ENCODE measurements at places on chromosomes 16 and 17.
A peak's percentile ranks its signal among the peaks of the same experiment; 100 is the strongest.

- peak; percentile 83 for DNase-seq
Measured at GRCh38 chr17:46865100-46865499, 13.7 kb downstream of the WNT9B start.

DNA sequence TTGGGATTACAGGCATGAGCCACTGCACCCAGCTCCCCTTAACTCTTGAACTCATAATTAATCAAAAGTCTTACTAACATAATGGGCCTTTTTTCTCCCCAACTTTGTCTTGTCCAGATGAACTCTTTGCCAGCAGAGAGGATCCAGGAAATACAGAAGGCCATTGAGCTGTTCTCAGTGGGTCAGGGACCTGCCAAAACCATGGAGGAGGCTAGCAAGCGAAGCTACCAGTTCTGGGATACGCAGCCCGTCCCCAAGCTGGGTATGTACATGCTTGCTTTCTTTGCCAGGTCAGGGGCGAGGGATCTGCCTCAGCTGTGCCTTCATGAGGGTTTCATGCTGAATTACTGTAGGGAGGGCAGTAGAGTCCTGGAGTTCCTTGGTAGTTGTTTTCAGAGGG, 25.3 kb downstream of the NMT1 start:
- DNase-seq = no peak

GRCh38 chr17:66438101-66438500, 135.7 kb downstream of the PRKCA start:
- DNase-seq = no peak

DNA sequence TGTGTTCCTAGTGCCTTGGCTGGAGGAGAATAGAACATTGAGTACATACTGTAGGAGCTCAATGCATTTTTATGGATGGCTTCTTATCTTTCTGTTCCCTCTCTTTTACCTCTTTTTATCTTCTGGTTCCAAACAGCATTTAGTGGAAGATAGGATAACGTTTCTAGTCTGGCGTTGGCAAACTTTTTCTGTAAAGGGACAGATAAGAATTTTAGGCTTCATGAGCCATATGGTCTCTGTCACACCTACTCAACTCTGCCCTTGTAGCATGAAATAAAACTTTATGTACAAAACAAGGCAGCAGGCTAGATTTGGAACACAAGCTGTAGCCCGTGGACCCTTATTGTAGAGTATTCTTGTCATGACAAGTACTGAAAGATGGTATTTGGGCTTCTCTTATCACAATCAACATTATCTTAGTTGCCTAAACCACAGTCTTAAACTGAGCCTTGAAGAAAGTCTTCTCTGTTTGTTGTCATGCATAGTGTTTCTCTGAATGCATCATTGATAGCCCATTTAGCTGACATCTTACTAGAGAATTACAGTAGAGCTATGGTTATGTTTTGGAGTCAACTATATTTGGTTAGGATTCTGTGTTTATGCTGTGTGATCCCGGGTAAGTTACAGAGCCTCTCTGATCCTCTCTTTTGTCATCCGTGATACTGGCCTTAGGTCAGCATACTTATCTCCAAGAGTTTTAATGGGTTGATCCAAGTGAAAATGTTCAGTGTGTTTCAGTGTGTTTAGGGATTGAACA, 80.2 kb downstream of the HS3ST4 start:
- DNase-seq = no peak

DNA sequence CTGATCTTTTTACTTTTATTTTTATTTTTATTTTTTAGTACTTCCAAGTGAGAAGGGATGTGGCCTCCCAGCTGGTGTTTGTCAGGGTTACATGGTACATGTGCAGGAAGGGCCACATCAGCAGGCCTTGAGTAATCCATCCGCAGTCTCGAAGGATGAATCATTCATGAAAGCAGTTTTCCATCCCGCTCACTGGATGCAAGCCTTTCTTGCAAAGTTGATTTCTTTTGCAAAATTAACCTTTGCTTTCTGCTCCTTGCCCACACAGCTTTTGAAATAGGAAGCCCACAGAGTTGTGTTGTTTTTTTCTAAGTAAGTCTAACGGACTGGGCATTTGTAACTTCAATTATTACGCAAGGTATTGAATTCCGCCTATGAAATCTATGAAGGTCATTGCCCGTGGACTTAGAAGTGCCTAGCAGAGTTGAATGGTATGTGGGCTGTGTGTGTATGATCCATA, 157.4 kb downstream of the PRKCA start:
- peak; percentile 97 for DNase-seq

DNA sequence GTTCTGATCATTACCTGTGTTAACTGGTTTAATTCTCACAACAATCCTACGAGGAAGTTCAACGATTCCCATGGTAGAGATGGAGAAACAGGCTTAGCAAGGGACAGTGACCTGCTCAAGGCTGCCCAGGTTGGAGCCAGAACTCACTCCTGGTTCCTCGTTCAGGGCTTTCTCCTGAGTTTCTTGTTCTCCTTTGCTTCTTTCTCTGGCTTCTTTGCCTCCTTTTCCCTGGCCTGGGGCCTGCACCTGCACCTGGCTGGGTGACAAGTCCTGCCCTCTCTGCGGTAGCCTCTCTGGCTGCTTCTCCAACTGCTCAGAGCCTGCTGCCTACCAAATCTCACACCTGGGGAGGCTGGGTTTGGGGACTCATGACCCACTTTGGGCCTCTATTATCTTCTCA, 2.8 kb downstream of the CCL22 start:
- no peak for DNase-seq

GRCh38 chr16:379961-380761, 1.6 kb downstream of the PGAP6 start:
- no peak for DNase-seq

All from Kasumi-1 (cell line).